ENCODE measurements at places on chromosomes 11 and 22. TPM values are rescaled to one million over a fixed set of nuclear protein-coding genes. Genes with fewer than 3 reads are reported as not detected.

The PNPLA3 gene
- 10.8 TPM for total RNA-seq

The APOA5 gene
- not detected for total RNA-seq

The MS4A6E gene
- not detected for total RNA-seq

The F2 gene
- 0.57 TPM for total RNA-seq

The ESAM gene
- total RNA-seq: 22.0 TPM

The NECTIN1 gene
- total RNA-seq: 17.7 TPM

The AIP gene
- 42.1 TPM for total RNA-seq

The CARD16 gene
- 2.0 TPM for total RNA-seq

The CABP4 gene
- total RNA-seq: not detected

The CST6 gene
- total RNA-seq: not detected

The OR2D2 gene
- total RNA-seq: not detected

The RTN4R gene
- total RNA-seq: 1.9 TPM

The C1QTNF6 gene
- 8.4 TPM for total RNA-seq

The PACSIN3 gene
- total RNA-seq: 34.3 TPM
